HL-60 (cell line): ENCODE measurements at places on chromosomes 11 and 22.

DNA sequence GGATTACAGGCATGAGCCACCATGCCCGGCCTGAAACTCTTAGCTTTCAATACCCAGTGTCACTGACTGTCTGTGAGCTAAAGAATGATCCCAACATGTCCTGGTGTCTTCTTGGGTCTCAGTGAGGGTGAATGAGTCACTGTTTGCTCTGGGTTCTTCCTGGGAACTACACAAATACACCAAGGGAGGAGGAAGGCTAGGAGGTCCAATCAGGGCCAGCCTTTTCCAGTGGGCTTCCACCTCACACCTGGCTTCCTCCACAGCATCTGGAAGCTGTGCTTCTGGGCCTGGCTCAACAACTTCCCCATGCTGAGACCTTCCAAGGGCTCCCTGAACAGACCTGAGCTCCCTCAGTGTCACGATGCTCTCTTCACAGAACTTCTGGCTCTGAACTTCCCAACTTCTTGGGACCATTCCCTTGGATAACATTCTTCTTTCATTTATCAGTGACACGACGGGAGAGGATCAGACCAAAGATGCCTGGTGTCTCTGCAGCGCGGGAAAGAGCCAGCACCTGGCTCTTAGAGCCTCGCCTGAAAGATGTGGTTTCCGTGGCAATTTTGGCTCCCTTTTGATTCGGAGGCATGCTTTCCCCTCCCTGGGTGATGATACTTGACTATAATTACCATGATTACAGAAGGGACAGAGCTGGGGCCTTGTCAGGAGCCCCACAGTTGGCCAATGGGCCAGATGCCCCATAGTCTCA, 22.3 kb upstream of the CHRM4 start:
- no peak for DNase-seq

GRCh38 chr11:126139111-126140091, 72.0 kb downstream of the RPUSD4 start:
- no peak for DNase-seq

- no peak for DNase-seq
These were observed 9.7 kb upstream of the GRK2 start for GRCh38 chr11:67256477-67257135.

- no peak for DNase-seq
These were observed 15.3 kb upstream of the CAPN5 start for GRCh38 chr11:77051511-77051910.

DNA sequence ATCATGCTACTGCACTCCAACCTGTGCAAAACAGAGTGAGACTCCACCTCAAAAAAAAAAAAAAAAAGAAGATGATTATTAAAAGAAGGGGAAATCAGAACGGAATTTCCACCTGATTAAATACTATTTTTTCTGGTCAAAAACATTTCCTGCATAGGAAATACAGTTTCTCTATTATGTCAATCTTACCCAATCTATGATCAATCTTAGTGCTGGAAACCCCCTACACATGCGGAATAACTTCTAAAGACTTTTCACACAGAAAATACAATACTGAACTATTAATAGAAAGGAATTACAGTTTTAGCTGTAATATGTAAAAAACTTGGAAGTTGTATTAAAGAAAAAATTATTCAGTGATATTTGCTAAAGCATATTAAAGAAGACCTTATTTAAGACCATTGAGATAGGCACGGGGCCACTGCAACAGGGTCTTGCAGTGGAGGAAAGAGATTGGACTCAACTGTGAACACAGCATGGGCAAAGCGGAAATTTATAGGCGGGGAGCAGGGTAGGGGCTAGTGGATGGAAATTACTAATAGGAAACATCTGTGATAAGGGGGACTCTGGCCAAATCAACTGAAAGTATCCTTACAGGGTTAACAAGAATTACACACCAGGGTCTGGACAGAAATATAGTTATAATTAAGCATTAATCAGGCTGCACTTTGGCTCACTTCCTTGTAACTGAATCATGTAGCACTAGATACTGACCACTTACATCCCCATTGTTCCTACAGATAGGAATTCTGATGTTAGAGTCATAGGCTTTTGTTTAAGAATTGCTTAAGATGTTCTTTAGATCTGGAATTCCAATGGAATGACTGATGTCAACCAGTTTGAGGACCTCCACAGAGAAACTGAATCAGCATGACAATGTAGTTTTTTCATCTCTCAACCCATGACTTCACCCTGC, 411.5 kb upstream of the DDI1 start:
- no peak for DNase-seq

DNA sequence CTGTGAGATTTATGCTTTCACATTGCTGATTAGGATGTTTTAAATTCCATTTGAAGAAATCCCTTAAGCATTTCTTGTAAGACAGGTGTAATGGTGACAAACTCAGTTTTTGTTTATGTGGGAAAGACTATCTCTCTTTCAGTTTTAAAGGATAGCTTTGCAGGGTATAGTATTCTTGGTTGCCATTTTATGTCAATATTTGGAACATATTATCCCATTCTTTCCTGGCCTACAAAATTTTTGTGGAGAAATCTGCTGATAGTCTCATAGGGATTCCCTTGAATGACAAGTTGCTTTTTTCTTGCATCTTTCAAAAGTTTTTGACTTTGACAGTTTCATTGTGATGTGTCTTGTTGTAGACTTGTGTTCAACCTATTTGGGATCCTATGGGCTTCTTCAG, 28.8 kb downstream of the NAGA start:
- DNase-seq, result no peak
